ENCODE measurements at places on chromosomes 16 and 17.

- DNase-seq: no peak
Observed at GRCh38 chr16:68823401-68824135, 19.8 kb upstream of the TANGO6 start.

- peak; percentile 46 for DNase-seq
Observed at GRCh38 chr16:79012671-79013434, 587.7 kb downstream of the MAF start.

- peak; percentile 57 for DNase-seq
Observed at GRCh38 chr16:28110479-28110878, 47.0 kb upstream of the GSG1L start.

GRCh38 chr17:63706336-63707082, 6.6 kb upstream of the LIMD2 start:
- DNase-seq: no peak

GRCh38 chr17:64781014-64781756, 119.1 kb upstream of the SMURF2 start:
- DNase-seq: peak; percentile 86

GRCh38 chr16:49593424-49594040, 219.9 kb downstream of the C16orf78 start:
- no peak for DNase-seq

- DNase-seq: no peak
Observed at GRCh38 chr16:19607616-19608280, 52.2 kb downstream of the VPS35L start.

GRCh38 chr17:30558686-30559545, 81.7 kb downstream of the GOSR1 start:
- no peak for DNase-seq

DNA sequence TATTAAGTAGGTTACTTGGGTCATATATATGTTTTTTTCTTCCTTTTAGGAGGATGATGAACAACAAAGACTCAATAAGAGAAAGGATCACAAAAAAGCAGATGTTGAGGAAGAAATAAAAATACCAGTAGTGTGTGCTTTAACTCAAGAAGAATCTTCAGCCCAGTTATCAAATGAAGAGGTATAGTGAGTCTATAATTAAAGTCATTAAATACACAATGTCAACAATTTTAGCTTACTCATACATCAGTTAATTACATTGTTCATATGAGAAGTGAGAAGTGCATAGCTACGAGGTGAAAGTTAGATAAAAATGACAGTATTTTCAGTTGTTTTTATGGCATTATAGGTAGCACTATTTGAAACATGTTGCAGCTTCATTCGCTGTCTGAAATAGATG, 65.2 kb downstream of the NUP88 start:
- no peak for DNase-seq

GRCh38 chr16:12002447-12003006, 26.0 kb downstream of the SNX29 start:
- DNase-seq: no peak

DNA sequence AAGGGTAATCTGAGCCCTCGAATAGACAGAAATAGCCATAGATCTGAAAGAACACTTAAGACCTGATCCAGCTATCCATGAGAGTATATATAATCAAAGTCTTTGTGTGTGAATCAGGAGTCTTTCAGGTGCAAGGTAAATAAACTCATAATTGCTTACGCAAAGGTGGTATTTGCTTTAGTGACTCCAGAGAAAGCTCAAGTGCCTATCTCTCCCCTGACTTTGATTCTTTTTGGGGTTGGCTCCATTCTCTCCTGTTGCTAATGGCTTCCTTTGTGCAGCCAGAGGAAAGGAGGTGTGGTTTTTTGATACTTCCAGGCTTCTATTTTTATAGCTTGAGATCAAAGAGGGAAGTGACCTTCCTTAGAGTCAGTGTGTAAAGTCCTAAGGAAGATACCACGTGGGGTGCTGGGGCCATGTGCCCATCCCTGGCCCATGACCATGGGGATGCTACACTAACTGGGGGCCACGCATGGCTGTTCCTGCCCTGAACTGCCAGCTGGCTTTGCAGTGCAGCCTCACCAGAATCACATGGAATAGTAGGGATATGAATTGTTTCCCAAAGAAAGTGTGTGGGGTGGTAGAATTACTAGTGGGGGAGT, 45.8 kb downstream of the TENT4B start:
- no peak for DNase-seq

GRCh38 chr17:75108193-75108592, 1.6 kb upstream of the ARMC7 start:
- DNase-seq: no peak

GRCh38 chr17:34842235-34842634, 119.0 kb downstream of the CCT6B start:
- no peak for DNase-seq

GRCh38 chr16:3038896-3039295, 2.2 kb upstream of the BICDL2 start:
- DNase-seq: no peak

GRCh38 chr16:19884611-19885450, at the start of gene GPRC5B:
GPRC5B (minus strand) TSS chr16:19884848; CDS start chr16:19872845, 12,003 bp downstream.
- peak; percentile 3 for DNase-seq

DNA sequence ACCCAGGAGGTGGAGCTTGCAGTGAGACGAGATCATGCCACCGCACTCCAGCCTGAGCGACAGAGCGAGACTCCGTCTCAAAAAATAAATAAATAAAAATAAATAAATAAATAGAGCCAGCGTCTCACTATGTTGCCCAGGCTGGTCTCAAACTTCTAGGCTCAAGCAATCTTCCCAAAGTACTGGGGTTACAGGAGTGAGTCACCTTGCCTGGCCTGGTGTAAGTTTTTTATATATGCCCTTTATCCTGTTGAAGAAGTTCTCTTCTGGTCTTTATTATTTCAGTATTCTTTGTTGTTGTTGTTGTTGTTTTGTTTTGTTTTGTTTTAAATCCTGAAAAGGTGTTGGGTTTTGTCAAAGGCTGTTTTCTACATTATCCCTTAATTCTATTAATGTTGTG, 30.1 kb upstream of the ABCC1 start:
- DNase-seq: no peak

- no peak for DNase-seq
Observed at GRCh38 chr16:65895906-65896305, 470.6 kb upstream of the CDH5 start.

- no peak for DNase-seq
Observed at GRCh38 chr17:28999206-28999605, 6.6 kb downstream of the SEZ6 start.

GRCh38 chr17:77999413-78000173, 41.1 kb downstream of the TNRC6C start:
- no peak for DNase-seq

DNA sequence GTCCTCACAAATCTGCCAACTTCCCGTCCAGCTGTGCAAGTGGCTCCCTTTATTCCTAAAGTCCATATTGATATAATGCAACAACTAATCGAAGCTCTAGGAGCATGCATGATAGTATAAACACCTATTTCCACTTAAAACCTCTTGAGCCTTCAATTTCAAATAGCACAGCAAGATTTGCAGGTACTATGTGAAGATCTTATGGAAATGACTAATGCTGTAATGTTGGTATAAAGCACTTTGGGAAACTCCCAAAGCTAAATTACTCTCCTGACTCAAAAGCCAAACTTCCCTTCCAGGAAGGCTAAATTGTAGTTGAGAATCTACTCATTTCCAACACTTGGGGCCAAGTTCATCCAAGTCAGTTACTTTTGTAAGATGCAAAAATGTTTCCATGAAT, 287.6 kb upstream of the CDH11 start:
- DNase-seq: no peak

- DNase-seq: no peak
Observed at GRCh38 chr17:69147460-69147859, 5.8 kb upstream of the ABCA6 start.

- DNase-seq: no peak
Observed at GRCh38 chr17:76524598-76525512, 12.7 kb downstream of the CYGB start.

DNA sequence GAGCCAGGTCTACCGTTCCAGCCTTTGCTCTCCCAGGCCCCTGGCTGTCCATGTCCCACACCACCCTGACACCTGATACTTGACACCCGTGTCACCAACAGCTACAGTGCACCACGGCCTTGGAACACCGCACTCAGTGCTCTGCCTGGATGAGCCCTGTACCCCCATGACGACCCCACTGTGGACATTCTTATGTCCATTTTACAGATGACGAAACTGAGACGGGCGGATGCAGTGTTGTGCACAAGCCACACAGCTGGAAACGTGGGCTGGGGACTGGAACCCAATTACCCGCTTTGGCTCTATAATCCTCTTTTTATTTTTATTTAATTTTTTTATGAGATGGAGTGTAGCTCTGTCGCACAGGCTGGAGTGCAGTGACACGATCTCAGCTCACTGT, 83.6 kb upstream of the CBX4 start:
- DNase-seq: no peak

DNA sequence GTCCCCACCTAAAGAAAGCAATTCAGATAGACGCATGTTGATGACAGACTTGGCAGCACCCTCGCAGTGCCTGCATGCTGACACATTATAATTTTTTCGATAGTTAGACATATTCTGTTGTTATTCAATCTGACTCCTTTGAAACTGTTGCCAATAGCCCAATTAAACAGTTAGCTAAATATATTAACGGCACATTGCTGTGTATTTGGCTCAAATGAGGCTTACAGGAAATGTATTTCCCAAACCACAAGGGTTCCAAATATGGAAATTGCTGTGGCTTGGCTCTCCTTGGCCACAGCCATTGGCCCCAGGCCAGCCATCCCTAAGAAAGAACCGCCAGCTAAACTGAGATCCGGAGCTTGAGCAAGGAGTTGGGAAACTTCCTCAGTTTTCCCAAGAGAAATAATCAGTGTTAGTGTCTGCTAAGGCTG, 31.1 kb downstream of the C16orf82 start:
- DNase-seq: no peak

DNA sequence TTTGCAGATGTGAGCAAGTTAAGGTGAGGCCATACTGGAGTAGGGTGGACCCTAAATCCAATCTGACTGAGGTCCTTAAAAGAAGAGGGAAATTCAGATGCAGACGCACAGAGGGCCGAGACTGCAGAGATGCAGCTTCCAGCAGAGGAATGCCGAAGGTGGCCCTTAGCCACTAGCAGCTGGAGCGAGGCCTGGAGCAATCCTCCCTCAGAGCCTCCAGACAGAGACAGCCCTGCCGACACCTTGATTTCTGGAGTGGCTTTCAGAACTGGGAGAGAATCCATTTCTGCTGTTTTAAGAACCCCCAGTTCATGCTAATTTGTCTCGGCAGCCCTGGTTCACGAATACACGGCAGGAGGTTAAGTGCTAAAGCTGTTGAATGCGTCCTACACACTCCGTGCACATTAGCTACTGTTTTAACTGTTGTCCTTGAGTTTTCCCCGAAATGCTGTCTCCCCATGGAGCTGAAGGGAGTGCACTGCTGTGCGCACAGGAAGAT, 135.5 kb downstream of the IRF8 start:
- no peak for DNase-seq

GRCh38 chr17:17384291-17384615, 81.1 kb downstream of the NT5M start:
- no peak for DNase-seq

GRCh38 chr17:37458805-37459204, 30.9 kb upstream of the DUSP14 start:
- no peak for DNase-seq

GRCh38 chr17:32586666-32587065, 99.9 kb downstream of the CDK5R1 start:
- no peak for DNase-seq

Measured in Kasumi-1 (cell line).